Aorta (tissue), 5 donors: ENCODE measurements at places on chromosomes 3 and 15. TPM values are rescaled to one million over a fixed set of nuclear protein-coding genes. Genes with fewer than 3 reads are reported as not detected.

The PRSS50 gene
- total RNA-seq, result not detected

DNA sequence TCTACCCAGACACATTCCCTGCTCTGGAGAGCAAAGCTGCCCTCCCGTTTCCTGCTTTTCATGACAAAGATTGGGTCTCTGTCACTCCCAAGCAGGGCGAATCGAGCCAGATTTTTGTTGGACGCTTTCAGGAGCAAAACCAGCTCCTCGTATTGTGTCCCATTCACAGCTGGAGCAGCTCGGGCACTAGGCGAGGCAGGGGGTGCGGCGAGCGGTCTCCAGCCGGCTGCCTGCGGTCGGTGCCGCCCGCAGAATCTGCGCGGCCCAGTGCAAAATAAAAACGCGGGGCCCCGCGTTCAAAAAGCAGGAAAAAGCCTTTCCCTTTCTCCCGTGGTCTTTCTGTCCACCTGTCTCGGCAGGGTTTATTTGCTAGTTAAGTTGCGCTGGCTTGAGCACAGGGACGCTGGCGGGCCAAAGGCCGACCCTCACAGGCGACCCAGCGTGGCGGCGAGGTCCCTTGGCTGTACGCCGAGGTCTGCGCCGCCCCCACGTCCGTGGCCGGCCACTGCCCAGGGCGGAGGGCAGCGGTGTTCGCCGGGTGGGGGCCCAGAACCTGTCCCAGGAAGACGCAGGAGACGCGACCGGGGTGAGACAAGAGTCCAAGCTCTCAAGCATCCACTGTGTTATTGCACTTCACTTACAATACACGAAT is 71.2 kb downstream of the CYP19A1 start:
- no peaks in the 10 kb centered on the region for H3K27me3 ChIP-seq
- H3K4me3 ChIP-seq, result peak overlapping the region; percentile 37
- peak; percentile 55 for DNase-seq
- H3K4me1 ChIP-seq, result no peaks in the 10 kb centered on the region
- H3K36me3 ChIP-seq, result no peaks in the 10 kb centered on the region

DNA sequence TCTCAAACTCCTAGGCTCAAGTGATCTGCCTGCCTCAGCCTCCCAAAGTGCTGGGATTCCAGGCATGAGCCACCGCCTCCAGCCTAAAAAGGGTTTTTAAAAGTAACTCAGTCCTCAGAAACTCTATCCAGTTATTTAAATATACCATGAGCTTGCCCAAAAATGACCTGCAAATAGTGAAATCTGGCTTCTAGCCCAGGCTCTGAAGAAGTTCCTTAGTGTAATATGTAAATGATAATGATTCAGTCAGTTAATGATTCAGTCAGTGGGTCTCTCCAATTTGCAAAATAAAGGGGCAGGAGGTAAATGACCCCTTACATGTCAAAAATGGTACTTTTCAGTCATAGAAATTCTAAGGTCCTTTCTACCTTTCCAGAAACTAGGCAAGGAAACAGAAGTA is 28.8 kb downstream of the LRRC2 start:
- H3K4me1 ChIP-seq, result no peaks in the 10 kb centered on the region
- H3K4me3 ChIP-seq, result no peak overlapping the region
- H3K36me3 ChIP-seq, result no peaks in the 10 kb centered on the region

GRCh38 chr15:76199106-76200082 is 111.9 kb downstream of the ETFA start:
- no peak overlapping the region for H3K27ac ChIP-seq
- H3K4me3 ChIP-seq, result no peak overlapping the region

DNA sequence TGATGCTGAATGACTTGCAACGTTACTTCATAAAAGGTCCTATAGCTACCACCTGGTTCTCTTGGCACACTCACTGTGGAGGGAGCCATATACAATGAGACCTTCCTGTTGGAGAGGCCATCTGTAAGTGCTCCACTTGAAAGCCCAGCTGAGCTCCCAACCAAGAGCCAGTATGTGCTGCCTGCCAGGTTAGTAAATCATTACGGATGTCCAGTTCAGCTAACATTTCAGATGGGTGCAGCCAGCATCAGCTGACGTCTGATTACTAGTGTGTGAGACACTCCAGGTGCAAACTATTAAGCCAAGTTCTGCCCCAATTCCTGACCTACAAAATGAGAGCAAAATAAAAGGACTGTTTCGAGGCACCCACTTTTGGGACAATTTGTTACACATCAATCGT is 274.4 kb upstream of the ROBO2 start:
- no peak overlapping the region for H3K4me3 ChIP-seq
- H3K27ac ChIP-seq, result no peak overlapping the region
- DNase-seq, result no peak
